ENCODE measurements at places on chromosomes 5 and 9.

- no peak overlapping the region for H3K27ac ChIP-seq
- no peaks in the 10 kb centered on the region for H3K36me3 ChIP-seq
- no peaks in the 10 kb centered on the region for H3K27me3 ChIP-seq
- DNase-seq: no peak
- peaks cover 18% of the 10 kb centered on the region for H3K4me1 ChIP-seq
Measured at GRCh38 chr9:3989915-3990314, 310.0 kb downstream of the GLIS3 start.

DNA sequence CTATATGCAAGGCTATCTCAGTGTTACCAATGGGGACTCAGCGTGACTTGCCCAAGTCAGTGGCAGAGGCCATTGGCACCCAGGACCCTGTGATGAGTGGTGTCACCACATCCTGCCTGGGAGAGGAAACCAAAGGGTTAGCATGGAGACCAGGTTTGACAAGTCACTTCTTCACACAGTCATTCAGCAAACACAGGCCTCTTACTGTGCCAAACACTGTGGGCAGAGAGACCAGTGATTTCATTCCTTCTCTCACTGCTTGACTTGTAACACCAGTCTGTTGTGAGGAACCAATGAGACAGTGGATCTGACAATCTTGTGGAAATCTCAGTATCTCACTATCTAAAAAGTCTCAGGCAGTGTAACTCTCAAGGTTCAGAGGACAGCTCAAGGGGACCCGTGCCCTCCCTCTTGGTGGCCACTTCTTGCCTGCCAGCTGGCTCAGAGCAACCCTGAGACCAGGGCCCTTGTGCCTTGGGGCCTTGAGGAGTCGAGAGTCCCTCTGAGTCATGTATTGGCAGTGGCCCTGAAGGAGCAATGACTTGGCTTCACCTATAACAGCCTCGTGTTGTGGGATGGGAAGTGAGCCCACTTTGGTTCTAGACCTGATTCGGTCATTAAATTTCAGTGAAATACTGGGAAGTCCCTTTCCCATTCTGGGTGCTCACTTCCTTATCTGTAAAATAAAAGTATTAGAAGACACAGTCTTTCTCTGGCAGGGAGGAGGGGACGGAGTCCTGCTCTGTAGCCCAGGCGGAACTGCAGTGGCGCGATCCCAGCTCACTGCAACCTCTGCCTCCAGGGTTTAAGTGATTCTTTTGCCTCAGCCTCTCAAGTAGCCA, 1.6 kb downstream of the FABP6 start:
- H3K27me3 ChIP-seq: no peaks in the 10 kb centered on the region
- H3K27ac ChIP-seq: no peak overlapping the region
- no peaks in the 10 kb centered on the region for H3K4me1 ChIP-seq
- H3K36me3 ChIP-seq: no peaks in the 10 kb centered on the region
- H3K4me3 ChIP-seq: no peak overlapping the region

DNA sequence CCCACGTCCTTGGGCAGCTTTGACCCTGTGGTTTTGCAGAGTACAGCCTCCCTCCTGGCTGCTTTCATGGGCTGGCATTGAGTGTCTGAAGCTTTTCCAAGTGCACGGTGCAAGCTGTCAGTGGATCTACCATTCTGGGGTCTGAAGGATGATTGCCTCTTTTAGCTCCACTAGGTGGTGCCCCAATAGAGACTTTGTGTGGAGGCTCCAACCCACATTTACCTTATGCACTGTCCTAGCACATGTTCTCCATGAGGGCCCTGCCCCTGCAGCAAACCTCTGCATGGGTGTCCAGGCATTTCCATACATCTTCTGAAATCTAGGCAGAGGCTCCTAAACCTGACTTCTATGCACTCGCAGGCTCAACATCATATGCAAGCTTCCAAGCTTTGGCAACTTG, 644.2 kb upstream of the CDH9 start:
- H3K4me3 ChIP-seq: no peak overlapping the region
- H3K27ac ChIP-seq: no peak overlapping the region
- H3K36me3 ChIP-seq: no peaks in the 10 kb centered on the region
- no peak for DNase-seq
- H3K27me3 ChIP-seq: no peaks in the 10 kb centered on the region

GRCh38 chr5:172839669-172840431, 5.8 kb downstream of the ERGIC1 start:
- no peak overlapping the region for H3K27ac ChIP-seq
- no peaks in the 10 kb centered on the region for H3K27me3 ChIP-seq
- peaks cover 3% of the 10 kb centered on the region for H3K36me3 ChIP-seq
- no peak for DNase-seq

DNA sequence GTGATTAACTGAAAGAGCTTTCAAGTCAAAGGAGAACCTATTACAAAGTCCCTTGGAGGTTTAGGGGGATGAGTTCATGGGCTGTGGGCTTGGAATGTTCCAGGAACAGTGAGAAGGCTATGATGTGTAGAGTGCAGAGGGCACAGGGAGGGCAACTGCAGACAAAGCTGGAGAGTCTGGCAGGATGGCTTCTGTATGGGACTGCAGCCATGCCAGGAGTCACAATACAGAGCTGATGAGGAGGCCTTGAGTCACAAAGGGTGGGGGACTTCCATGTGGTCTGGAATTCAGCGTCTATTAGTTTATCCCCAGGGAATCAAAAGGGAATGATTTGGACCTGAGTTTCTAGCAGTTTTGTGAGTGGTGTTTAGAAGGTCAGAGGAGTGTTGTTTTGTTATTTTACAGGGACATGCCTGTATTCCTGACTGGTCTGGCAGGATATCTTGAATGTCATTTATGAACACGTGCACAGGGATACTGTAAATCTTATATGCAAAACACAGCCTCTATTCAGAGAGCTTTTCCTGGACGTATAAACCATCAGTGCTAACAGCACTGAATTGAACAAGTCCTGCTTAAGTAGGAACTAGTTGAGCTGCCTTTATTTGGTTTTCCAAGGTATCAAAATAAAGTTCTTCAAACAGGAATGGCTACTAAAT, 14.3 kb upstream of the TEK start:
- no peak overlapping the region for H3K27ac ChIP-seq
- H3K27me3 ChIP-seq: no peaks in the 10 kb centered on the region
- H3K36me3 ChIP-seq: no peaks in the 10 kb centered on the region
- DNase-seq: no peak

- H3K4me1 ChIP-seq: no peaks in the 10 kb centered on the region
- H3K27me3 ChIP-seq: peaks cover 21% of the 10 kb centered on the region
- no peaks in the 10 kb centered on the region for H3K36me3 ChIP-seq
- no peak for DNase-seq
- H3K27ac ChIP-seq: no peak overlapping the region
- no peak overlapping the region for H3K4me3 ChIP-seq
Measured at GRCh38 chr5:149162401-149163084, 21.2 kb downstream of the ABLIM3 start.

DNA sequence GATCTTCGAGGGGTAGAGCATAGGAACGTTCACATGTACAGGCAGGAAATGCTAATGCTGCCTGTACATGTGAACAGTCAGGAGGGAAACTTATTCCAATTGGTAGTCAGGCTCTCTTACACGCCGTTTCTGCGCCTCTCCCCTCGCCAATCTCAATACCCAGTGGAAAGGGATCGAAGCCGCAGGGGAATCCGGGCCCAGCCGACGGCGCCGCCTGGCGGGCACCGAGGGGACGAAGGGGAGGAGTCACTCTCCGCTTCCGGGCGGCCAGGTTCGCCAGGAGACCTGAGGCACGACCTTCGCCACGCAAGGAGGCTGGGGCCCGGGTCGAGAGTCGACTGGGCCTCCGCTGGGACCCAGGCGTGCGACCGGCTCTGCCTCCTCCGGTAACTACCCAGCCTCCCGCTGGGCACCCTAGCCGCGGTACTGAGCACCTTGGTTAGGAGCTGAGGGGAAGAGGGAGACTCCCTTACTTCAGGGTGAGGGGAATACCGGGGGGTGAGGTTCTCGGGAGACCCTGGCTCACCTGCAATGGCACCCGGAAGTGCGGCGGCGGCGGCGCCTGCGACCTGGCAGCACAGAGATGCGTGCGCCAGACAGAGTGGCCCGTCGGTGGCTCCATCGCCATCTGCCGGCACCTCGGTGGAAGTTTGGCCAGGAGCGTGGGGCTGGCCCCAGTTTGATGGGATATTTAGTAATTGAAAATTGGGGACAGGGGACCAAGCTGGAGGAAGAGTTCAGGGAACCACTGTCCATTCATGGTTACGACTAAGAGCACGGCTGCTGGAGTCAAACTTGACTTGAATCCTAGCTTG, at the start of gene PIGO:
Gene PIGO (minus strand): TSS at position 557 of the 815 bp plus-strand sequence. CDS start 1,026 bp downstream, outside the sequence.
- peak within 1 kb of the TSS; percentile 90 for H3K27ac ChIP-seq
- H3K27me3 ChIP-seq: no peaks in the 10 kb centered on the region
- peak within 1 kb of the TSS; percentile 87 for H3K4me3 ChIP-seq
- H3K36me3 ChIP-seq: peaks cover 43% of the 10 kb centered on the region
- peaks cover 28% of the 10 kb centered on the region for H3K4me1 ChIP-seq

- H3K4me1 ChIP-seq: peaks cover 42% of the 10 kb centered on the region
- DNase-seq: no peak
- H3K27ac ChIP-seq: peak overlapping the region; percentile 67
- H3K36me3 ChIP-seq: peaks cover 55% of the 10 kb centered on the region
- H3K27me3 ChIP-seq: peaks cover 18% of the 10 kb centered on the region
Measured at GRCh38 chr5:969408-969839, 39.2 kb upstream of the NKD2 start.

Measured in T-helper 2 cell treated with Interferon-gamma antibody and Interleukin-4, amounts not matched to agents 5 μg/mL and 100 μg/mL, for 36 hours (primary cell).